Nephron progenitor cell (in vitro differentiated cells): ENCODE measurements at places on chromosomes 4 and X.

DNA sequence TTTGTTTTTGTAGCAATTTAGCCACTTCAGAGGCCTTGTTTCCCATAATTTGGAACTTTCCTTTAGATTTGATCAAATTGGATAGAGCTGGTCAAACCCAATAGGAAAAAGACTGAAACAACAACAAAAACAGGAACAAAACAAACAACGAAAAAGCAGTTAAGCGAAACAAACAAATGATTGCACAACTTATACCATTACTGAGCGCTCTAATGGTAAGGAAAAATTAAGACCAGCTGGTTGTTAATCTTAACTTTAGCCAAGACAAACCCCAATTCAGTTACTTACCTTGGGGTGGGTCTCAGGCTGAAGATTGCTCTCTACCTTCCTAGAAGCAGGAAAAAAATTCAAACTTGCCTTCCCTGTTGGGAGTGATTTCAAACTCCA lies 38.3 kb downstream of the SPCS3 start:
- H3K4me1 ChIP-seq = peaks cover 16% of the 10 kb centered on the region
- no peak for DNase-seq
- H3K4me3 ChIP-seq = no peak overlapping the region
- H3K27me3 ChIP-seq = no peaks in the 10 kb centered on the region
- H3K36me3 ChIP-seq = peaks cover 16% of the 10 kb centered on the region

- H3K27ac ChIP-seq = peak overlapping the region; percentile 94
- no peak for DNase-seq
- H3K27me3 ChIP-seq = peaks cover 13% of the 10 kb centered on the region
- H3K36me3 ChIP-seq = peaks cover 33% of the 10 kb centered on the region
- H3K4me3 ChIP-seq = peak overlapping the region; percentile 32
- H3K4me1 ChIP-seq = peaks cover 41% of the 10 kb centered on the region
Measured at GRCh38 chr4:153512952-153513500, 46.9 kb downstream of the TMEM131L start.

GRCh38 chrX:44871114-44871645 lies 1.8 kb upstream of the KDM6A start:
- H3K27ac ChIP-seq = peak overlapping the region; percentile 93
- H3K36me3 ChIP-seq = peaks cover 4% of the 10 kb centered on the region
- H3K4me3 ChIP-seq = peak overlapping the region; percentile 96
- peak; percentile 4 for DNase-seq

DNA sequence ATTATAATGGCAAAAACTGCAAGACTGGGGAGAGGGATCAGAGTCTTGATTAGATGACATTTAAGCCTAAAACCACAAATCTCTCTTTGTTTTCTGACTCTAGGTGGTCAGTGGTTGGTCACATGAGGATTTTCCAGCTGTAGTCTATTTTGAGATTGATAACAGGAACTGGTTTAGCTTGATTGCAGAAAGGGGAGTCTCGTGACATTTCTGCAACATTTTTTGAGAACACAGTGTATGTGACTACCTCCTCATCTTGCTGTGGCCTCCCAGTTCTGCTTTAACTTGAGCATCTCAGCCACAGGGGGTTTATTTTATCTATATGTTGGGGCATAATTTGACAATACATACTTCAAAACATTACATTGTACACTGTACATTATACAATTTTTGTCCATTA lies 726.4 kb upstream of the MAGEB2 start:
- no peak for DNase-seq
- H3K4me1 ChIP-seq = no peaks in the 10 kb centered on the region
- H3K36me3 ChIP-seq = no peaks in the 10 kb centered on the region

GRCh38 chr4:86432559-86433134 lies 72.8 kb upstream of the MAPK10 start:
- no peak overlapping the region for H3K27ac ChIP-seq
- no peak for DNase-seq
- H3K4me3 ChIP-seq = no peak overlapping the region

DNA sequence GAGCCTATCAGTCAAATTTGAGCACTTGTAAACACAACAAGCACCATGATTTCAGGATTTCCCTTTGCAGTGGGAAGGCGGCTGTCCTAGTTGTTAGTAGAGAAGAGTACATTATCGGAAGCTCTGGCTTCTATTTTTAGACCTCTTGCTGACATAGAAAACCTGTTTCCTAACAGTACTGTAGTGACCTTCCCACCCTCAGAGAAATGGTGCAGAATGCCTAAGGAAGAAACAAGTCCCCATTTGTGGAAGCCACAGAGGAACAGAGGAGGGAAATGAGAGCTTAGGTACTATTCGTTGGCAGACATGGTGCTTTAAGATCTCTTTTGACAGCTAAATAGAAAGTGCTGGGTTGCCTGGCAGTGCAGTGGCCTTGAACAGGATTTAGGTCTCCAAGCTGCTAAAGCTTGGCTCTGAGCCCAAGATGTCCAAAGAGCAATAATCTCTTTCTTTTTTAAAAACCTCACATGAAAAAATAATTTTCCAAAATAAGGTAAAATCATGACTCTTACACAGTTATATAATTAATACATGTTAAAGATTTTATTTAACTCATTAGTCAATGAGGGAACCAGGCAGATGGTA lies 24.9 kb downstream of the GLRA2 start:
- H3K4me1 ChIP-seq = no peaks in the 10 kb centered on the region
- peaks cover 7% of the 10 kb centered on the region for H3K27me3 ChIP-seq
- DNase-seq = no peak
- no peak overlapping the region for H3K4me3 ChIP-seq
- no peaks in the 10 kb centered on the region for H3K36me3 ChIP-seq

DNA sequence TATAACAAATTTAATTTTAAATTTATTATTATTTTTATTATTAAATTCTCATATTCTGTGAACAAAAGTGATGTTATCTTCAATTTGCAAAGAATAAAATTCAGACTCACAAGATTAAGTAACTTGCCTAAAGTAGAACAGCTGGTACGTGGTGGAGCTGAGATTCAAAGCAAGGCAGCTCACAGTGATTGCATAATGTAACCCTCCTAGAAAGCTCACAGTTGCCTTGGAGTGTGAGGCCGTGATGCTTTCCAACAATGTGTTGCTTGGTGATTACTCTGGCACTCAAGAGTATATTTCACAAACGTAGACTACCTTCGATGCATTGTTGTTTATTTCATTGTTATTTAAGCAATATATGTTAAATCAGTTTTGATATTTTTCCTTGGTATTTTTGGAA lies 1039.2 kb upstream of the PABPC4L start:
- DNase-seq = no peak
- H3K4me1 ChIP-seq = no peaks in the 10 kb centered on the region
- H3K27ac ChIP-seq = no peak overlapping the region
- H3K4me3 ChIP-seq = no peak overlapping the region
- H3K36me3 ChIP-seq = no peaks in the 10 kb centered on the region

- peaks cover 4% of the 10 kb centered on the region for H3K27me3 ChIP-seq
- peaks cover 94% of the 10 kb centered on the region for H3K36me3 ChIP-seq
- no peak overlapping the region for H3K4me3 ChIP-seq
- H3K27ac ChIP-seq = peak overlapping the region; percentile 8
- H3K4me1 ChIP-seq = peaks cover 25% of the 10 kb centered on the region
- DNase-seq = no peak
Measured at GRCh38 chr4:153297116-153297515, 47.4 kb upstream of the MND1 start.

DNA sequence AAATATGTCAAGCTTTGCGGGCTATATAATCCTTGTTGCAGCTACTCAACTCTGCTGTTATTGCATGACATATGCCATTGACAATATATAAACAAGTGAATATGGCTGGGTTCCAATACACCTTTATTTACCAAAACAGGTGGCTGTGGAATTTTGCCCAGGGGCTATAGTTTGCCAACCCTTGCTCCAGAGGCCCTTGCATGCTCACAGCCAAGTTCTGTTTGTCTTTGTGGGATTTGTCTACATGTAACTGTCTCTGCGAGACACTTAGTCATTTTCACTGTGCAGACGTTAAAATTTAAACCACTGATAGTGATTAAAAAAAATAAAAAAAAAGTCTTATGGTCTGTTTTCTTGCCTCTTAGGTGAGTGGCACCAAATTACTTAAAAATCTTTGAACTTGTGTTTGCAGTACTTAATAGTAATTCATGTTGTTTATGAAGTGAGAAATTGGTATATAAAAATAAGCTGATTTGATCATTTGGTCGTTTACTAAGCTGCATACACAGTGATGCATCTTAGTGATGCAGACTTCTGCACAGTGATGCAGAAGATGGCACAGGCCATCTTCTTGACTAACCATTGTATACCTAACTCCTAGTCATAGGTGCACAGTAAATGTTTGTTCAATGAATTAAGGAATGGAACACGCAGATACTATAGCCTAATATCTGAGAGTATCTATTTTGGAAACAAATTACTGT lies 170.9 kb downstream of the FRMPD4 start:
- no peak overlapping the region for H3K27ac ChIP-seq
- no peaks in the 10 kb centered on the region for H3K4me1 ChIP-seq

GRCh38 chr4:5888222-5889001 lies 4.5 kb downstream of the CRMP1 start:
- peak overlapping the region; percentile 81 for H3K4me3 ChIP-seq
- H3K27ac ChIP-seq = no peak overlapping the region
- peaks cover 24% of the 10 kb centered on the region for H3K4me1 ChIP-seq
- peaks cover 41% of the 10 kb centered on the region for H3K27me3 ChIP-seq
- peak; percentile 73 for DNase-seq

GRCh38 chrX:39930786-39931528 lies 166.8 kb downstream of the BCOR start:
- H3K27me3 ChIP-seq = peaks cover 34% of the 10 kb centered on the region
- H3K27ac ChIP-seq = no peak overlapping the region
- H3K4me1 ChIP-seq = peaks cover 26% of the 10 kb centered on the region
- no peak for DNase-seq
- no peak overlapping the region for H3K4me3 ChIP-seq
- no peaks in the 10 kb centered on the region for H3K36me3 ChIP-seq

- no peaks in the 10 kb centered on the region for H3K4me1 ChIP-seq
- no peak for DNase-seq
- no peak overlapping the region for H3K4me3 ChIP-seq
Measured at GRCh38 chr4:21982087-21982486, 33.5 kb upstream of the KCNIP4 start.

- no peaks in the 10 kb centered on the region for H3K4me1 ChIP-seq
- no peaks in the 10 kb centered on the region for H3K36me3 ChIP-seq
- no peaks in the 10 kb centered on the region for H3K27me3 ChIP-seq
- H3K4me3 ChIP-seq = no peak overlapping the region
- DNase-seq = no peak
Measured at GRCh38 chr4:65917486-65917885, 247.2 kb upstream of the EPHA5 start.

GRCh38 chr4:154441982-154442381 lies 49.6 kb downstream of the DCHS2 start:
- no peaks in the 10 kb centered on the region for H3K4me1 ChIP-seq
- no peak overlapping the region for H3K27ac ChIP-seq
- no peak overlapping the region for H3K4me3 ChIP-seq
- no peaks in the 10 kb centered on the region for H3K36me3 ChIP-seq
- peaks cover 6% of the 10 kb centered on the region for H3K27me3 ChIP-seq

- H3K36me3 ChIP-seq = peaks cover 61% of the 10 kb centered on the region
- DNase-seq = no peak
- H3K4me3 ChIP-seq = no peak overlapping the region
- H3K27ac ChIP-seq = peak overlapping the region; percentile 87
- no peaks in the 10 kb centered on the region for H3K27me3 ChIP-seq
- no peaks in the 10 kb centered on the region for H3K4me1 ChIP-seq
Measured at GRCh38 chr4:56272003-56272402, 115.3 kb downstream of the AASDH start.

DNA sequence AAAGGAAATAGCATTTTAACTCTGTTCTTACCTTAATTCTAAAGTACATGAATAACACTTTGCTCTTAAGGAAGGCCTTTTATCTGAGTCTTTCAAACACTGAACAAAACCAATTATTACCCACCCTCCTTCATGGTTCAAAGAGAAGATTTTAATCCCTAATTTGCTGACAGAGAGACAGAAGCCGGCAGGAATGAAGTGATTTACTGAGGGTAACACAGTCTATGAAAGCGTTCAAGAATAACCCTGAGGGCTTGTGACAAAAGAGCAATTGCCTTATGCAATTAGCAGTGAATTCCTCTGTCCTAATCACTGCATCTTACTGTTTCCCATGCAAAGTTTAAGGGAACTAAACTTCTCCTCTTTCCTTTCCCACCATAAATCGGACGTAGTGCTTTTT lies 144.1 kb downstream of the PACRGL start:
- H3K36me3 ChIP-seq = no peaks in the 10 kb centered on the region
- no peak overlapping the region for H3K4me3 ChIP-seq
- H3K27me3 ChIP-seq = no peaks in the 10 kb centered on the region
- no peak overlapping the region for H3K27ac ChIP-seq

DNA sequence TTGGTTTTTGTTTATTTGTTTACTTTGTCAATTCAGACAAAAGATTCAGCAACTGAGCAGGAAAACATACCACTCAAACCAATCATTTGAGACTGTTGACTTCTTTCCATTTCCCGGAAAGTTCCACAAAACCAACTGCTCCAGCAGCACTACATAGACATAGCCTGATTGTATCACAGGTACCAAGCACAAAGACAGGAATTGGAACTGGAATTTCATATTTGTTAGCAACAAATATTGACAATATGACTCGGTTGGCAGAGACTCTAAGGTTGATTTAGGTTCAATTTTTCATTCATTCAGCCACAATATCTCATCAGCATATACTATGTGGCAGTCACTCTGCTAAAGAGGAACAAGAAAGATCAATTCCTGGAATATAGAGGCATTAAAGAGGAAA lies 364.0 kb downstream of the ZIC3 start:
- H3K36me3 ChIP-seq = peaks cover 8% of the 10 kb centered on the region
- H3K27me3 ChIP-seq = peaks cover 4% of the 10 kb centered on the region
- H3K4me1 ChIP-seq = no peaks in the 10 kb centered on the region

DNA sequence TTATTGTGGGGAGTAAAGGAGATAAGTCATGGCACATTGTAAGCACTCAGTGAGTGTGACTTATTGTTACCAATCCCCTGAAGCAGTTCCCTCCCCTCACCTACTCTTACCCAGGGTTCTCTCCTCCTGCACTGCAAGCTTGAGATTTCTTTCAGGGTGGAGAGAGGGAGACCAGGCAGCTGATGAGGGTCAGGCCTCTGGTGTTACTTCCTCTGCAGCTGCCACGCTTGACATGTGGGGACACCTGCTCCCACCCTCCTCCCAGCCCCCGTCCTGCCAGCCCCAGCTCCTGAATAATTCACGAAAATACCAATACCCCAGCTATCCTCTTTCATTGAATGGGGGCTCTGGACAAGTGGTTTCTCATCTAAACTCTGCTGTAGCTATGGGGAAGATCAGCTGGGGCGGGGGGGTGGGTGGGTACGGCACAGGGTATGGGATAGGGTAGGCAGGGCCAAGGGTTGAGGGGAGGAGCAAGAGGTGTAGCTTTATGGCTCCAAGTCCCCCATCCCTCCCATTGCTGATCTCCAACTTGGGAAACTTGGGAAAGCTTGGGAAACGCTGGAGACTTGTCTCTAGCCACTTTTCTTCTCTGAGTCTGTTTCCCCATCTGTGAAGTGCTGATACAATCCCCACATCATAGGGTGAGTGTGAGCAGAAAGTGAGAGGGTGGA lies 148.5 kb upstream of the PJA1 start:
- DNase-seq = no peak
- H3K27me3 ChIP-seq = peaks cover 3% of the 10 kb centered on the region
- H3K27ac ChIP-seq = no peak overlapping the region
- H3K36me3 ChIP-seq = no peaks in the 10 kb centered on the region
- no peak overlapping the region for H3K4me3 ChIP-seq
- H3K4me1 ChIP-seq = peaks cover 64% of the 10 kb centered on the region
